ENCODE measurements at places on chromosomes 7 and 10.

GRCh38 chr10:71260622-71261325, 48.4 kb downstream of the UNC5B start:
- DNase-seq, result no peak

GRCh38 chr10:91974960-91975359, 51.4 kb downstream of the BTAF1 start:
- no peak for DNase-seq

GRCh38 chr7:102953406-102953805, 40.6 kb downstream of the LRRC17 start:
- no peak for DNase-seq

- DNase-seq, result no peak
Observed at GRCh38 chr7:3434611-3435010, 133.6 kb downstream of the SDK1 start.

GRCh38 chr10:38102880-38103279, 8.7 kb downstream of the ZNF37A start:
- DNase-seq, result no peak

GRCh38 chr10:111319866-111320265, 243.0 kb downstream of the ADRA2A start:
- no peak for DNase-seq

- no peak for DNase-seq
Observed at GRCh38 chr7:30543813-30544525, 39.3 kb upstream of the GGCT start.

GRCh38 chr7:129468087-129468486, 33.9 kb downstream of the STRIP2 start:
- no peak for DNase-seq

DNA sequence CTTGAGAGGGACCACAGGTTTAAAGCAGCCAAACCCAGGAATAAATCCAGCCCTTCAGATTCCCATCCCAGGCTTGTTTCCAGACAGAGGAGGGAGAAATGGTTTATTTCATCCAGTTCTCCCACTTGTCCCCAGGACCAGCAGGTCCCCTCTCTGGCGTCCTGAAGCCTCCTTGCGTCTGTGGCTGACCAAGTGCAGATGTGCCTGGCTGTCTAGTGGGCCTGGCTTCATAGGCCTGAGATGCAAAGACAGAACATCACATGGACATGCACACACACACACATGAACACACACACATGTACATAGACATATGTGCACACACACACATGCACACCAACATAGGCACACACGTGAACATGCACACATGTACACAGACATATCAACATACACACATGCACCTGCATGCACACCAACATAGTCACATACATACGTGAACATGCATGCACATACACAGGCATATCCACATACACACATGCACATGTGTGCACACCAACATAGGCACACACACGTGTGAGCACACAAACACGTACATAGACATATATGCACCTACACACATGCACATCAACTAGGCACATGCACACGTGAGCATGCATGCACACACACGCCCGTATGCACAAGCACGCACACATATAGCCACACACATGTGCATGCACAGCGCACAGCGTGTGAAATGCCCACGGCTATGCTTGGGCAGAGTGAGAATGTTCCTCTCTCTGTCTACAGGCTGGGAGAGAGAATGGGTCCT, 10.7 kb downstream of the FOXL3 start:
- DNase-seq, result no peak

- no peak for DNase-seq
Observed at GRCh38 chr10:29798921-29799690, 164.3 kb upstream of the SVIL start.

DNA sequence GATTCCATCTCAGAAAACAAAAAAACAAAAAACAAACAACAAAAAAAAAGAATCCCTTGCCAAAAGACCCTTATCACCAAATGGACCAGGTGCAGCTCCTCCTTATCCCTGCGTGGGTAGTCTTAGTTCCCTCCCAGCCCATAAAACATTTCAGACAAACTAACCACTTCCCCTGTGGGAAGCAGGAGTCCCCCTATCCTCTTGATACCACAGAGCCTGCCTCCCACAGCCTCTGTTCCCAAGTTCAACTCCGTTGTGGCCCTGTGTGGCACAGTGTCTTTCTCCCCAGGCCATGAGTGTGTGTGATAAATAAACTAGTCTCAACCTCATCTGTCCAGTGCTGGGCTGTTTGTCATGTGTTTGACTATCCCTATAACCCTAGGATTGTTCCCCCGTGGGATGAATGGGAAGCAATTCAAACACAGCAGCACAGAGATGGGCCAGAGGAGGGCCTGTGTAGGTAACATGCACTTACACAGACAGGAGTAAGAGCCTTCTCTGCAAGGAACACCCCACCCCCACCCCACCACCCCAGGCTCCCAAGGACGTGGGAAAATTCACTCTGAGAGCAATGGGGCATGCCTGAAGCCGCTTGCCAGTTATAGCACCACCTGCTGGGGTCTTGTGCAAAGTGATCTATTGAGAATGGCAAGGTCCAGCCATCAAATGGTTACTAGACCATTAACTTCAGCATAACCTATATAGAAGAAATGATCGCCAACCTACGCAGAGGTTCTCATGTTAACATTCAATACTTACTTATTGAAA, 147.1 kb upstream of the GHITM start:
- no peak for DNase-seq

- DNase-seq, result no peak
Observed at GRCh38 chr7:46781901-46782439, 799.9 kb downstream of the TNS3 start.

DNA sequence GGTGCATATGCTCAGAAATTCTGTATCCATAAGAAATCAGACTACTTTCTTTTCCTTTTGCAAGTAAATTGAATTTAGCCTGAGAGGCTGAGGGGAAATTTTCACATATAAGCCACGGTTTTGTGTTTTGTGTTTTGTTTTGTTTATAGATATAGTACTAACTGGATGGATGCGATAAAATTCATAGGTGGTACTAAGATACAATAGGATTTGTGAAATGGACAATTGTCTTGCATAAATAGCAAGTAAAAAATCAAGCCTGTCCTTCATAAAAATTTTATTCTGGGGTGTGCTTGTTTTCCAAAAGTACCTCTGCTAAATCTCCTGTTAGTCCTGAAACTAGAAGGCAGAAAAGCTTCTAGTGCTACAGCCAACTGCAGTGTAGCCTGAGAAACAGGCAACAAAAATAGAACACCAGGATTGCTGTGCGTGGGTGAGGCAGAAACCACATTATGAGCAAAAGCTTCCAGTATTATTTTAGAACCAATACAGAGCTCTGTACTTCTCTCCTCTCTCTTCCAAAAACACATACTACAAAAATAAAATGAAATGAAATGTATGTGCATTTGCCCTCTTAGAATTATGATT, 634 bp upstream of the HDAC9 start:
- no peak for DNase-seq

GRCh38 chr10:17250736-17251135, 22.7 kb downstream of the VIM start:
- DNase-seq, result no peak

DNA sequence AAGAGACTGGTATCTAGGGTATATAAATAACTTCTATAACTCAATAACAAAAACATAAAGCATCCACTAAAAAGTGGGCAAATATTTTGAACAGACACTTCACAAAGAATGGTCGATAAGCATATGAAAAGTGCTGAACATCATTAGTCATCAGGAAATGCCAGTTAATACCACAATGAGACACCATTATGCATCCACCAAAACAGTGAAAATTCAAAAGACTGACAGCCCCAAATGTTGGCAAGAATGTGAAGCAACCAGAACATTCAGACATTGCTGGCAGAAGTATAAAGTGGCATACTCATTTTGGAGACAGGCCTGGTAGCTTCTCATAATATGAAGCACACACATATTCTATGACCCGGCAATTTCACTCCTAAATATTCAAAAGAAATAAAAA, 26.5 kb upstream of the GSAP start:
- no peak for DNase-seq
